ENCODE measurements at places on chromosomes 1 and 21.

DNA sequence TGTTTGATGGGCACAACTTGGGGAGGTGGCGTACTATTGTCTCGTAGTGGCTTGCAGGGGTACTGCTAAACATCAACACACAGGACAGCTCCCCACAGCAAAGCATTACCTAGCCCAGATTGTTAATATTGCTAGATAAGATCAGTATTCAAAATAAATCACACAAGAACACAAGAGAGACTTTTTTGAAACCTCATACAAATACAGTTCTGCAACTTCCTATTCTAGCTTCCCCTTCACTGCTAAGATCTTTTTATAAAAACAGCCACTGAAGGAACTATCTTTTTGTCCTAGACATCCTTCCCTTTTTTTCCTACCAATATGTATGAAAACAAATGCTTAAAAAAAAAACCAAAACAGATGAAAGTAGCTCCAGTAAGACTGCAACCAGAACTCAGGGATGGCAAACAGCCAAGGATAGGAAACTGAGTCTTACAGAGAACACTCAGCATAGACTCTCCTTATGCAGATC lies 137.8 kb upstream of the KRTAP19-8 start:
- DNase-seq: no peak

- DNase-seq: no peak
Measured at GRCh38 chr1:205834751-205835150, 15.2 kb downstream of the PM20D1 start.

GRCh38 chr1:111481387-111482221 lies 7.8 kb downstream of the C1orf162 start:
- DNase-seq: peak; percentile 50

DNA sequence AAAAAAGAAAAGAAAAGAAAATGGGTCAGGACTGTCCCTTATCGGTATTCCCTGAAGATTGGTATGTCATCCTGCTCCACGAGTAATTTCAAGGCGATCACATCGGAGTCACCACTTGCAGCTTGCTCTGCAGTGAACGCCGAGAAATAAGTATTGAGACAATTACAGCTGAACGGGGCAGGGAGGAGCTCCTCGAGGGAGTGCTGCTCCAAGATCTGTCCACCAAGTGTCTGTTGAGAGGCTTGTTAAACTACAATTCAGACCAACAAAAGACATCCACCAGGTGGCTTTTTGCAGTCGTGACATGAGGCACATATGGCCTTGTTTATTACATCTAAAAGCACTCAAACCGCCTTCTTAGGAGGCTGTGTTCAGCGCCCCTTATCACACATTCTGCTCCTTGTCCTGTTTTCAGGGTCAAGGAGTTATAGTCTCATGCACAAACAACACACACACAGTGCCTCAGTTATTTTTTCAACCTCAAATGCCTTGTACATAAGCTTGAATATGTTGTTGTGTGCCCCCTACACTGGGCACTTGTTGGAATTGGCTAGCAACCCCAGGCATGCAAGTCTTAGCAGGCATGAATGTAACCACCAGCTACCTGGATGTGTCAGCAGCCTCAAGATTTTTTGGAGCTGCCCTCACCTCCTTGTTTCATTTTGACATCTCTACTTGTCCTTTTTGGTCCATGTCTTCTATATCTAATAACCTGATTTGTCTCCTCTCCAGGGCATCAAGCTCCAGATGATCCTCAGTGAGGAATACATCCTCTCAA lies 13.0 kb upstream of the CD48 start:
- DNase-seq: no peak

Data from muscle of back (tissue), 13 donors.